ENCODE measurements at places on chromosomes 12 and 14.

DNA sequence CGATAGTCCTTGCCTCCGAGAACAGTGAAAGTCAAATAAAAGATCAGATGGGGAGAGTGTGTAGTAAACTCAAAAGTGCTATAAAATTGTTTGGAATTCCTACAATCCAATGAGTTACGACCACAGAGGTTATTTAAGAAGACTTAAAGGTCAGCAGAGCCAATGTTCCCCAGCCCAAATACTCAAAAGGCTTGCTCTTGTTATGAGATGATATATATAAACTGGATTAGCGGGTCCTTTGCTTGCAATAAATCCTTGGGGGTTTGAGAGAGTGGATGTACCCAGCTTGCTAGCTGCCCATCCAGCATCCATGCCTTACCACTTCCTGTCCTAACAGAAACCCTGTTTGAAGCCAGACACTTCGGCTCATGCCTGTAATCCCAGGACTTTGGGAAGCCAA lies 29.0 kb upstream of the MED13L start:
- no peak for DNase-seq

GRCh38 chr14:35533357-35534207 lies at the start of gene INSM2:
TSS of gene INSM2 (plus strand) at chr14:35534164. CDS start at chr14:35534253, 89 bp downstream.
- DNase-seq, result no peak

GRCh38 chr12:114414031-114414865 lies 8.3 kb upstream of the TBX5 start:
- DNase-seq, result no peak

- no peak for DNase-seq
Observed at GRCh38 chr14:69395929-69396328, 2.2 kb downstream of the ERH start.

GRCh38 chr12:97560350-97560749 lies 97.7 kb downstream of the RMST start:
- no peak for DNase-seq

DNA sequence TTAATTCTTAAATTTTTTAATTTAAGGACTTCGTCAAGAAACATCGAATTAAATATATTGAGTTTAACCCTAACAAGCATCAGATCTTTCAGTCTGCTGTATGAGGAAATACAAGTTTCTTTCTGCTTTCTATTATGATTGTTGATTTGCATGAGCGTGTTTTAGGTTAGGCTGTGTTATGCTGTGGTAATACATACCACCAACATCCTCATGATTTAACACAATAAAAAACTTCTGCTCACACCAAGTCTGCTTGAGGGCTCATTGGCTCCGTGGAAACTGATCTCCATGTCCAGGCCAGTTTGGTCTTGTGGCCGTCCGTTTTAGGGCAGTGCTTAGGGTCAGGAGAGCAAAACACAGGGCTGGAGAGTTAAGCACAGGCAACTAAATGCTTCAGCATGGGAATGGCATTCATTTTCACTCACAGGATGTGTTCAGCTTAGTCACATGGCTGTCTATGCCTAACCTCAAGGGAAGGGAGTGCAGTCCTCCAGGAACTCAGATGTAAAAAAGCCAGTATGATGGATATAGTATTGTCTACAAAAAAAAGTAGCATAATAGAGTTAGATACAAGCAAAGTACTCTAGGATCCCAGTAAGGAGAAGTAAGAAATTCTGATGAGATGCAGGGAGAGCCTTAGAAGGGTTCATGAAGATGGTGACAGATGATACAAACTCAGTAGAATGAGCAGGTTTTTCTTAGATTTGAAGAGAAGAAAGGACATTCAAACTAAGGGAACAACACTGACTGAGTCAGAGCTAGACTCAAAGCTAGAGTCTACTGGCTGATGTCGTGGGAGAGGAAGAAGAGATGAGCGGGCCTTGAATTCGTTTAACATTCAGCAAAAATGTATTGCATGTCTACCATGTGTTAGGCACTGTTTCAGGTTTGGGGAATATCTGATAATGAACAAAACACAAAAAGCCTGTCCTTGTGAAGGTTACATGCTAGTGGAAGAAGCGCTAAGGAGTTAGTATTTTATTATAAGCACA lies 16.3 kb downstream of the MARK3 start:
- no peak for DNase-seq

GRCh38 chr12:39395866-39396265 lies 47.1 kb downstream of the KIF21A start:
- DNase-seq, result no peak

- no peak for DNase-seq
Observed at GRCh38 chr14:79570648-79571047, 640.7 kb downstream of the DIO2 start.

GRCh38 chr14:106268013-106268727 lies 741.8 kb downstream of the TMEM121 start:
- DNase-seq, result no peak

- no peak for DNase-seq
Observed at GRCh38 chr14:105486974-105487448, 325 bp downstream of the CRIP1 start.

- no peak for DNase-seq
Observed at GRCh38 chr12:120462099-120462640, 7.4 kb downstream of the SRSF9 start.

DNA sequence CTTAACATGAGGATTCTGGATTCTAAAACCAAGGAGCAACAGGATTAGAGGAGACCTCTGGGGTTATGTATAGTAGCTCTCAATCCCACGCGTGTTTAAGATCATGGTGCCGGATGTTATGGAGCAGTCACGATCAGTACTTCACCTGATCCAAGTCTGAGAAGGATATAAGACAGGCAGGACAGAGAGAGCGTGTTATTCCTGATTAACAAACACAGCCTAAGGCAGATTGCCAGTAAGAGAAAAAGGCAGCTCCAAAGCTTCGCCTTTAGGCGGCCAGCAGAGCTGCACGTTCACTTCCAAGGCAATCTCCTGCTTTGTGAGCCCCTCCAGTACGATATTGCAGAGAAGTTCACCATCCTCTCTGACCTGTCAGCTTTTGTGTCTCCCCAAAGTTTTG lies 5.5 kb downstream of the SETD3 start:
- DNase-seq, result no peak

GRCh38 chr12:122850695-122851350 lies 15.6 kb downstream of the HIP1R start:
- no peak for DNase-seq

DNA sequence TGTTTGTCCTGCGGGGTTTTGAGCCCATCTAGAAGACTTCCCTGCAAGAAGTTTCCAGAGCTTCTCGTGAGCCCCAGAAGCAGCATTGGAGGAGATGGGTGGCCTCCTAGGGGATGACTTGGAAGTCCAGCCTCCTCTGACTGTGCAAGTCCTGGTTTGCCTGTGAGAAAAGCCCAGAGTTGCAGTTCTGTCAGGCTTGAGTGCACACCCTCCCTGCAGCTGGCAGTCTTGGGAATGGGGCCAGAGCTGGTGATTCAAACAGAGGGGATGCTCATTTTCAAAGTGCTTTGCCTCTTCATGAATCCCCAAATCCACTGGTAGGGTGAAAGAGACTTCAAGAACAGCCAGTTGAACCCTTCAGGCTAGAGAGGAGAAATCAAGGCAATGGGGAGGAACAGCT lies 3.9 kb upstream of the PPP1R1A start:
- DNase-seq, result no peak

DNA sequence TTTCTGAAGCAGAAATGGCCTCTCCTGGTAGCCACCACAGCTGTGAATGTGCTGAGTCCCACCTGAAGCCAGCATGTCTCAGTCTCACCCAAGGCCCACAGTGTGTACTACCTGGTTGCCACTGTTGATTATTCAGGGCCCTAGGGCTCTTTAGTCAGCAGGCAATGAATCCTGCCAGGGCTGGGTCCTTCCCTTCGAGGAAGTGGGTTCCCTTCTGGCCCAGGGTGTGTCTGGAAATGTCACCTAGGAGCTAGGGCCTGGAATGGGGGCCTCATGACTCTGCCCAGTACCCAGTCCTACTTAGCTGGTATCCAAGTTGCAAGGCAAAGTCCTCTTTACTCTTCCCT lies 207.4 kb downstream of the SYNE2 start:
- no peak for DNase-seq

DNA sequence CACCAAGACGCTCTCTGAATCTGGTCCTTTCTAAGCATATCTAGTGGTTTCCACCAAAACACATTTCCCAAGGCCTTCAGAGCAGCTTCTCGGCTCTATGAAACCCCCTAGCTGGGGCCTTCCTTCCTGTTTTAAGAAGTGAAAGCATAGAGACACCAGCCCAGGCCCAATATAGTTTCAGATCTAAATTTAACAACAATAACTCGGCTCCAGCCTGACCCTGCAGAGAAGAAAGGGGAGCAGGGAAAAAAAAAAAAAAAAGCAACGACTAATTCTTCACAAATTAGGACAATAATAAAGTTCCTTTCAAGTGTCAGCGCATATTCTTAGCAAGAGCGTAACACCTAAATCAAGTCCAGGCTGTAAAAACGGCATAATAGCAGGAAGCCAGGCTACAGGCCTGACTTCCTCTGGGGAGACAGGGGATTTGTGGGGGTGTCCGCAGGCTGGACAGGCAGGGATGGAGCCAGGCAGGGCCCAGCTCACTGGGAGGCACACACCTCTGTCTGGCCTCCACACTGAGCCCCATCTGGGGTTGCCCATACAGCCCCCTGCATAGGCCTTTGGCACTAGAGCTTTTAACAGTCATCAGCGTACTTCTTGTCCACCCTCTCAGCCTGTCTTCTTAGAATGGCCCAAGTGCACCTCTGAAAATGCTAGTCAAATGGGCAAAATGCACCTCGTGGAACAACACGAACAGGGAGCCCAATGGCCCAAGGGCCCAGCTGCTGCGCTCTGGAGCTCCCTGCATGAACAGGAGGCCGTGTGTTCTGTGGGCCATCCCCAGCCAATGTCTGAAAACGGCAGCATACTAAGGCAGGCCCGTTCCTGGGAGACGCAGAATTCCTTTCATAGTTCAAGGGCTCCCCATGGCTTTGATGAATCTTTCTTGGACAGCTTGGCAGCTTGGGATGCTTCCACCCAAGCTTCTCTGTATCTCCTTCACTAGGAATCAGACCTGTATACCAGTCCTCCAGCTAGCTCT lies 772.9 kb downstream of the MED13L start:
- DNase-seq, result no peak

DNA sequence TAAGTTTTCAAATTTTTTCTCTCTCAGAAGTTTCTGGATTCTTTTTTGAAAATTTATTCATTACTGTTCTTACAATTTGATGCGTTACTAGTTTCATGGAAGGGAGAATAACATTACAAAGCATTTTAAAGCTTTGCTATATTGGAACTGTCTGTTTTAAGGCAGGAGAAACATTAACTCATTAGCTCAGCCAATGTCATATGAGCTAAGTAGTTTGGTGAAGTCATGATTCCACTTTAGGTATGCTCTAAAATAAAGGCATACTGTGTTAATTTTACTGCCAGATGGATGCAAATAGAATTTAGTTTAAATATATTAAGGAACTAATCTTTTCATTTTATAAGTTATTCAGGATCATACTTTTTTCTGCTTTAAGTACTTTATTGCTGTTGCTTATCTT lies 46.0 kb downstream of the ARID2 start:
- DNase-seq, result no peak

- peak; percentile 27 for DNase-seq
Observed at GRCh38 chr12:113292091-113292490, 42.8 kb downstream of the SLC8B1 start.

- no peak for DNase-seq
Observed at GRCh38 chr14:55221968-55222367, 30.6 kb upstream of the DLGAP5 start.

DNA sequence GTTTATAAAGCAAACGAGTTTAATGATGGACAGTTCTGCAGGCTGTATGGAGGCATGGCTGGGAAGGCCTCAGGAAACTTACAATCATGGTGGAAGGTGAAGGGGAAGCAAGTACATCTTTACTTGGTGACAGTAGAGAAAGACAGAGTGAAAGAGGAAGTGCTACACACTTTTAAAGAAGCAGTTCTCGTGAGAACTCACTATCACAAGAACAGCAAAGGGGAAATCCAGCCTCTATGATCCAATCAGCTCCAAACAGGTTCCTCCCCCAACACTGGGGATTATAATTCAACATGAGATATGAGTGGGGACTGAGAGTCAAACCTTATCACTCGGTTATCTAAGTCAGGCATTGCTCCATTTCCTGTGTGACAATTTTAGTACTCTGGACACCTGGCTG lies 189.9 kb upstream of the CNTN1 start:
- no peak for DNase-seq

DNA sequence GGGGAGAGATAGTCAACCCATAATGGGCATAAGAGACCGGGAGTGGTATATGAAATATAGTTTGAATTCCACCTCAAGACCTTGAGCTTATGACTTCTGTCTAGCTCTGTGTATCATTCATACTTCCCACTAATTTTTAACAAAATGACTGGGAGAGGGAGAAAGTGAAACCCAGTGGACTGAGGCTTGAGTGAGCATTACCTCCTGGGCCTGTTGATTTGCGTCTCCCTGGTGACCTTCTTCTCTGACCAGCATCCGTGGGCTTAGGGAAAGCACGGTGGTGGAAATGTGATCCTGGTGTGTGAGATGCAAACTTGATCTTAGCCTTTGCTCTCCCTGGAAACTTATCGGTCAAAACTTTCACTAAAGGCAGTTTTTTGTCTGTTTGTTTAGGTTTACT lies 207.9 kb upstream of the BCL2L14 start:
- DNase-seq, result no peak

GRCh38 chr12:93039062-93039461 lies 110.0 kb upstream of the EEA1 start:
- no peak for DNase-seq

DNA sequence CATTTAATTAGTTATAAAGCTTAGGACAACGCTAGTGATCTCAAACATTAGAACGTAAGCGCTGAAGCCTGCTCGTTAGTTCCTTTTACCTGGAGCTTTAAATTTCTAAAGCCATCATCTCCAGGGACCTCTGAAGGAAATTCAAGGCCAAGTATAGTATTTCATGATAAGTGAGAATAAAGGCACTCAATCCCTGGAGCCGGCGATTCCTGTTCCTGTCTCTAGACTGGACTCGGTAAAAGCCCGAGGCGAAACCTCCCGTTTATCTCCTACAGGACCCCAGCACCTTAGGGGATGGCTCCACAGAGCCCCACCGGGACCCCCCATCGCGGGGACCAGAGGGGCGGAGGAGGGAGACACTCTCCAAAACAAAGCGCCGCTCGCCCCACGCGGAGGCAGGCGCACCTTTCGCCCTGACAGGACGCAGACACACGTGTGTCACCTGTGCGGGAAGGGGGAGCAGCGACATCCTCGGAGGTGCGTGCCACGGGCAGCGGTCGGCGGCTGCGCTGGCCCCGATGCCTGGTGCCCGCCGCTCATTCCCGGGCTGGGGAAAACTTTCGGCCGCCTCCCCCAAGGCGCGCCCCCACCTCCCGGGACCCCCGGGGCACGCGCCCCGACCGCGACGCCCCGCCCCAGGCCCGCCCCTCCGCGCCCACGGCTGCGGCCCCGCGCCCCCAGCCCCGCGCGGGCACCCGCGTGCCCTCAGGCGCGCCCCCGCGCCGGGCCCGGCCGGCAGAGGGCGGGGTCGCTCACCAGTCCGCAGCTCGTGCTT lies 678 bp downstream of the RPS6KA5 start:
- DNase-seq, result no peak

DNA sequence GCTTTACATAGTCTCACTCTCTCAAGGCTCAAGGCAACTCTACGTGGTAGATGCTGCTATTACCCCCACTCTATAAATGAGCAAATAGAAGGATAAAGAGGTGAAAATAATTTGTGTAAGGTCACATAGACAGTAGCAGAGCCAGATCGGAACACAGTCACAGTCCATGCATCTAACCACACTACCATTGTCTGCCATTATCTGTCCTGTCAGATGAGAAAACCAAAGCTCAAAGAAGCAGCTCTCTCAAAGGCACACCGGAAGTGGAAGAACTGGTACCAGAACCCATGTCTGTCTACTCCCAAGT lies 134.4 kb upstream of the NUDT4 start:
- no peak for DNase-seq
